ENCODE measurements at places on chromosomes 11 and 22.

- no peak for DNase-seq
These were observed 64.4 kb downstream of the FAM76B start for GRCh38 chr11:95725196-95725595.

DNA sequence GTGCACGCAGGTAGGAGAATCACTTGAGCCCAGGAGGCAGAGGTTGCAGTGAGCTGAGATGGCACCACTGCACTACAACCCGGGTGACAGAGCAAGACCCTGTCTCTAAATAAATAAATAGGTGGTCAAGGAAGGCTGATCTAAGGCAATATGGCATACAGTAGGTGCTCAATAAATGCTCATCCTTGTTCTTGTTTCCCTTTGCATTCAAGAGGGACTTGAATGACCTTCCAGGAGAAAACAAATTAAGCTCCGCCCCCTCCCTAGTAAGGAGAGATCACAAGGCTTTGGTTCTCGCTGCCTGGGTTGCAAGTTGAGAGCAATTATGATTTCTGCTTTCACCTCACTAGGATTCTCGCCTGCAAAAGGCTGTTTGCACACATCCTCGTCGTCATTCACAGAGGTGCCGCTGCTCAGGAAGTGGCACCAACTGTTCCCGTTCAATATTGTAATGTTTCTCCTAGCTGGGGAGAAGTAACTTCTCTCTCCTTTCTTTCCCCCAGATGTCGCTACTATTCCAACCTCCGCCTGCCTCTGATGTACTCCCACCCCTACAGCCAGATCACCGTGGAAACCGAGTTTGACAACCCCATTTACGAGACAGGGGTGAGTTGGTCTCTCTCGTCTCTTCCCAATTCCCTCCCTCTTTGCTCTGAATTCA lies 51.8 kb upstream of the ASPHD2 start:
- no peak for DNase-seq

GRCh38 chr11:28342716-28343115 lies 234.5 kb downstream of the METTL15 start:
- no peak for DNase-seq

DNA sequence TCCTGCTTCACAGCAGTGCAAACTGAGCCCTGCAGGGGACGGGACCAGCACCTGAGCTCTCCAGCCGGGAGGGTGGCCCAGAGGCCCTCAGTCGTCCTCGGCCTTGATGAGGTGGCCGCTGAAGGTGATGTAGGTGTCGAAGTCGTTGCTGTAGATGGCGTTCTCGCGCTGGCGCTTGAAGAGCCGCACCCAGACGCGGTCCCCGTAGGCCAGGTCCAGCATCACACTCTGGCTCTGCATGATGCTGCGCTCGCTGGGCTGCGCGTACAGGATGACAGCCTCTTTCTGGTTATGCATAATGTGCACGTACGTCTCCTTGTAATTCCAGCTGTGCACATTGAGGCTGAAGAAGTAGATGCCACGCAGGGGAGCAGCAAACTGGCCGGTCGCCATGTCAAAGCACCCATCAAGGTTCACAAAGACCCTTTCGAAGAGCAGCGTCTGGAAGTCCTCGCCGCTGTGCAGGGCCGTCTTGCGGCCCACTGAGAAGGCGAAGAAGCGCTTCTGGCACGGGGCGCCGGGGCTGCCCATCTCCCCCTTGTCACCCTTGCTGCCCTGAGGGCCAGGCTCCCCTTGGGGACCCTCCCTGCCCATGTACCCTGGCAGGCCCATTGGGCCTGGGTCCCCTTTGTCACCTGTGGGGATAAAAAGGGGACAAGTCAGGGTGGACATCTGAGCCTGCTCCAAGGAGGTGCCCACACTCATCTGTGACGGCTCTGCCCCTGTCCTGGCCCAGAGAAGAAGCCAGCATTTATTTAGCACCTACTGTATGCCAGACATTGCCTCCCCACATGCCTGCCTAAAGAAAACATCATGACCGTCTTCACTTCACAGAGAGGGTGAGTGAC lies 5.7 kb downstream of the C1QTNF6 start:
- DNase-seq, result no peak

DNA sequence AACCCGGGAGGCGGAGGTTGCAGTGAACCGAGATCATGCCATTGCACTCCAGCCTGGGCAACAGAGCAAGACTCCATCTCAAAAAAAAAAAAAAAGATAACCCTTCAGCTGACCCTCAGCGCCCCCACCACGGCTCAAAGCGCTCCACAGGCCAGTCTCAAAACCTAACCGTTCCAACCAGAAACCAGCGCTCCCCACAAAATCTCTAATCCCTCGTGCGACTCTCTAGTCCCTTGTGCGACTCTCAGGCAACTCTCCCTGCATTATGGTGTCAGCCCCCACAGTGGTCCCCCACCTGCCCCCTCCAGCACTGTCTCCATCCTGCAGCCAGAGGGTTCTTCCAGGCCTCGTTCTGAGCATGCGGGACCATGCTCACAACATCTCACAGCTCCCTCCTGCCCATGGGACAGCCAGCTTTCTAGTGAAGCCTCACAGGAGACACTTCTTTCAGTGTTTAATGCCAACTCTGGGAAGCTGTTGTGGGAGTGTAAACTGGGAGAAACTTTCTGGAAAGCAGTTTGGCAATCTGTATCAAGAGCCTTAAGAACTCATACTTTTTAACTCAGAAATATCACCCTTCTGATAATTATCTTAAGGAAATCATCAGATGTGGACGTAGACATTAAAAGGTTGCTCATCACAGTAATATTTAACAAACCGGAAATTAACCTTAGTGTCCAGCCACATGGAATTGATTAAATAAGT lies 4.2 kb upstream of the RASGRP2 start:
- no peak for DNase-seq

GRCh38 chr11:12053606-12054361 lies 45.4 kb upstream of the DKK3 start:
- no peak for DNase-seq

- DNase-seq, result no peak
These were observed 47.6 kb upstream of the FIBIN start for GRCh38 chr11:26946257-26946716.

DNA sequence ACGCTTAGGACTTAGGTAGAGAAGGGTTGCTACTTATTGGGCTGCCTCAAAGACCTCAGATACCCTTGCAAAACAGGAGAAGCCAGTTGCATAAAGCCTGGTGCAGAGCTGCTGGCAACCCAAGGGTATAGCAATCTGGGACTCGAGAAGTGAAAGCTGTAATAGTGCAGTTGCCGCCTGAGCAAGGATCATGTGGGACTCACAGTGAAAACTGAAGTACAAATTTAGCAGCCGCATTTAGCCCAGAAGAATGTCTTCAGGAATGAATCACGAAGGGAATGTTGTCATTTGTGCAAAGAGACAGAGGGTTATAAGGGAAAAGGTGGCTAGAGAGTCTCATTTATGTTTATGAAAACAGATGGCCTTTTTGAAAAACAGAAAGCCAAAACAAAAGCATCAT lies 267.2 kb downstream of the TENM4 start:
- no peak for DNase-seq

GRCh38 chr22:30809086-30809485 lies 114.4 kb downstream of the OSBP2 start:
- no peak for DNase-seq

GRCh38 chr22:36295247-36295646 lies 42.3 kb downstream of the APOL1 start:
- no peak for DNase-seq

DNA sequence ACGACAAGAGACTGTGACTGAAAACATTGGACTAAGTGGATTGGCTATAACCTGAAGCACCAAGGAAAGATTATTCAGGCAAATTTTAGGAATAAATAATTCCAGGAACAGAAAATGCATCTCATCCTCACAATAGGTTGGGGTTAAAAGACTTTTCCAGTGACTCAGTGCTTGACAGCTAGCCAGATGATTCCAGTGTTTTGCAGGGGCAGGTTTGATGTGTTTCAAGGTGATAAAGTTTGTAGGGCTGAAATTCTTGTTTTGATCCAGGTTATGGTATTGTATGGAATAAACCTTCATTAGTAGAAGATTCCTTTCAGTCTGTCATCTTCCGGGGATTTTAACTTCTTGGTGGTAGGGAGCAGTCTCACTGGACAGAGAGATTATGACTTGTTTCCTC lies 2.3 kb downstream of the EXT2 start:
- no peak for DNase-seq

DNA sequence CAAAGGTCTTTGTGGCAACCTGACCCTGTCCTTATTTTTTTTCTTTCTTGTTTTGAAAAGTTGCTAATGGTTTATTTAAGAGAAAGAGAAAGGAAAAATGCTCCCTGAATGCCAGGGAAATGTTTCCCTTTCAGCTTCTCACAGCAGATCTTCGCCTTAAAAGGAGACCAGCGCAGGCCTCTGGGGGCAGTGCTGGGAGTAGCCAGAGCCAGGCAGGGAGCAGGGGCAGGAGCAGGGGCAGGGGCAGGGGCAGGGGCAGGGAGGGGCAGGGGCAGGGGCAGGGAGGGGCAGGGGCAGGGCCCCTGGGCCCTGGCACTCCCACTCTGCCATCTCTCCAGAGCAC lies 5.1 kb downstream of the MOB2 start:
- no peak for DNase-seq

DNA sequence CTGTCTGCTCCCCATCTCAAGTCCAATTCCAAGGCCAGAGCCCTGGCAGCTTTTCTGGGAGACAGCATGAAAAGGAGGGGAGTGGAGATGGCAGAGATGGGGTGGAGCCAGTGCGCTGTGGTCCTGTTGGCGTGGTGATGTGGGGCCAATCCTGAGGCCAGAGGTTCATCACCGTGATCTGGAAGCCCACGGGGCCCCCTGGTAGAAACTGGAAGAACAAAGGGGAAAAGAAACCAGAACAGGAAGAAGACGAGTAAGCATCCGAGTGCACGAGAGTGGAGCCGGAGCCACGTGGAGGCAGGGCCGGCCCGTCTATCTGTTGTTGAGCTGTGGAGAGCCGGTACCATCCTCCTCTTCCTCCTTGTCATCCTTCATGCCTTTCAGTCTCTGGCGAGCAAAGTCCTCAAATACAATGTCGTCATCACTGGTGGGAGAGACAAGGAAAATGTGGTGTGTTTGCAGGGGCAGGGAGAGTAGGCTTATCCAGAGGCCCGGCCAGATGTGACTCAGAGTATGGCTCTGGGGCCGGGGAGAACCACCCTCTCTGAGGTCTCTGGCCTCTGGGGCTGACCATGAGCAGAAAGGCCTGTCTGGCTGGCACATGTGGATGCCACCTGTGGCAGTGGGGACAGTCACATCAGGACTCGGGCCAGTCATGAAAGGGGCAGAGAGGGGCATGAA lies 25.4 kb downstream of the TPBGL start:
- no peak for DNase-seq

- DNase-seq, result no peak
These were observed 180.5 kb upstream of the ZBED5 start for GRCh38 chr11:11038352-11038751.

DNA sequence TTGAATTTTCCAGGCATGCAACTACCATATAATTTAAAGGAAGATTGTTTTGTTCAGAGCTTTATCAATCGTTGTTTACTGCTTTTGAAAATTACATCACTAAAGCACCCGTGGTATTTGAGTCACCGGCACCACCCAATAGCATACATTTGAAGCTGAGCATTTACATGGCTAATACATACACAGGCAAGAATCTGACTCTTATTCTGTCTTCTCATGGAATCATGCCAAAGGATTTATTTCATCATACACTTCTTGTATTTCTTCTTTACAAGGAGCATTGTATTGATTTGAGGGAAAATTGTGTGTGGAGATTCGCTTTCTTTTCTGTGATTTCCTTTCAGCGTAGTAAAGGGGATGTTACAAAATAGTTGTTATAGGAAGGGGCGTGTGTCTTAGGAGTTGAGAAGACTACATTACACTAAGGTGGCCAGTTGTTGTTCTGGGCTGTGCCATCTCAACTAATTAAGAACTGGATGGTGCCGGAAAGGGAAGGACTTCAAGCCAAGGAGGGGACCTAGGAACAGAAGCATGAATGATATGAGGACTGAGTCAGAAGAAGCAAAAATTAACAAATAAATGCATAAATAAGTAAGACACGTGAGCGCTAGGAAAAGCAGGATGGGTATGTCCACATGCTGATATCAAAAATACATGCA lies 12.9 kb upstream of the CD3E start:
- DNase-seq, result no peak

DNA sequence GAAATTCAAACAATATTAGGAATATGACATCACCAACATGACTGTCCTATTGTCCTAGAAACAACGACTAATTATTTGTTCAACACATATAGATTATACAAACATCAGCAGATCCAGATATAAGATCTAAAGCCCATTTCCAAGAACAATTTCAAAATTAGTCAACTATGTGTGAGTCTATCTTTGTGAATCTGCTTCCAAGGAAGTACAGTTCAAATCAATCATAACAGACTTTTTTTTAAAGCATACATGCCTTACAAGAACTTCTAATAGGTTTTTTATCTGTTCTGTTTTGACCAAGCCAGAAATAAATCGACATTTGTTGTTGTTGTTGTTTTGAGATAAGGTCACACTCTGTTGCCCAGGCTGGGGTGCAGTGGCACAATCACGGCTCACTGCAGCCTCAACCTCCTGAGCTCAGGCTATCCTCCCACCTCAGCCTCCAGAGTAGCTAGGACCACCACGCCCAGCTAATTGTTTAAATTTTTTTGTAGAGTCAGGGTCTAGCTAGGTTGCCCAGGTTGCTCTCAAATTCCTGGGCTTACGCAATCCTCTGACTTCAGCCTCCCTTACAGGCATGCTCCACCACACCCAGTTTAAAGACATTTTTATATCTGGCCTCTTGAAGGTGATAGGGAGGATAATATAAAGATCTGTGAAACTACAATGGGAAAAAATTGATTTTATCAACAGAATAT lies 54.8 kb downstream of the DENND5A start:
- no peak for DNase-seq

GRCh38 chr11:91239359-91239758 lies 985.3 kb upstream of the FAT3 start:
- no peak for DNase-seq

GRCh38 chr22:31139866-31140716 lies at the start of gene PLA2G3:
Gene PLA2G3, minus strand, starts transcription at chr22:31140508. Its CDS starts 154 bp downstream, at chr22:31140354.
- DNase-seq, result no peak

GRCh38 chr11:134580610-134580975 lies 168.6 kb upstream of the B3GAT1 start:
- no peak for DNase-seq

- no peak for DNase-seq
These were observed 59.0 kb downstream of the MYH9 start for GRCh38 chr22:36328635-36329253.

DNA sequence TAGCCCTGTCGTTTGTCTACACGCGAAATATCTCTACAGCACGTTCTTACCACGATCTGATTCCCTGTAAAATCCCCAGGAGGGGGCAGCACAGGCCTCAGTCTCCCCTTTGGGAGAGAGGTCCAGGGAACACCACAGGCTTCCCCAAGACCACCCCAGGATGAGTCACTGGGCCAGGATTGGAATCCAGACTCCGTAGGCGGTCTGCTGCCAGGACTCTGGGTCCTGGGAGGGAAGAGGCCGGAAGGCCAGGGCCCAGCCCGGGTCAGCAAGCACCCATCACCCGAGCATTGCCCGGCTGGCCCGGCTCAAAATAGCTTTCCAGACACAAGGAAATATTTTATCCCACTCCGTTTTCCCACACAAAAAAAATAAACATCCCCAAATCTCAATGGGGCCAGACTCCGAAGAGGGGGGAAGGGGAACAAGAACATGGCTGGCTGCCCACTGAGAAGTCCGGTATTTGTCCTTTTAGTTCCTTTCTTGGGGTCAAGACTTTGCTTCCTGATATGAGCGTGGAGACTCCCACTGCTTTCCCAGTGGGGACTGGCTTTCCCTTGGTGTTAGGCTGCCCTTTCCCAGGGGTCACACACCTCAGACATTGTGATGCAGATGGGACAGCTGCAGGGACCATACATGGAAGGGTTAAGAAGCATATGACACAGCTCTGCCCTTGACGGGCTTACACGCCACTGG lies 91.3 kb downstream of the LRRC32 start:
- DNase-seq, result no peak

GRCh38 chr11:112852143-112852866 lies 108.9 kb upstream of the NCAM1 start:
- DNase-seq, result no peak
